ENCODE measurements at places on chromosomes 7 and 10.

GRCh38 chr10:88491314-88491713 is 91.8 kb downstream of the RNLS start:
- no peak for DNase-seq

GRCh38 chr10:33930079-33930478 is 595.6 kb upstream of the NRP1 start:
- DNase-seq: no peak

GRCh38 chr10:96267234-96267705 is 4.1 kb downstream of the BLNK start:
- DNase-seq: no peak

- DNase-seq: no peak
Measured at GRCh38 chr10:103812432-103812831, 42.9 kb downstream of the SH3PXD2A start.

GRCh38 chr10:30683496-30683895 is 53.9 kb upstream of the LYZL2 start:
- no peak for DNase-seq

- peak; percentile 17 for DNase-seq
Measured at GRCh38 chr7:24572393-24572996, 757 bp upstream of the PALS2 start.

- no peak for DNase-seq
Measured at GRCh38 chr10:15822131-15822530, 38.2 kb downstream of the MINDY3 start.

- no peak for DNase-seq
Measured at GRCh38 chr7:90988996-90989765, 275.1 kb upstream of the FZD1 start.

DNA sequence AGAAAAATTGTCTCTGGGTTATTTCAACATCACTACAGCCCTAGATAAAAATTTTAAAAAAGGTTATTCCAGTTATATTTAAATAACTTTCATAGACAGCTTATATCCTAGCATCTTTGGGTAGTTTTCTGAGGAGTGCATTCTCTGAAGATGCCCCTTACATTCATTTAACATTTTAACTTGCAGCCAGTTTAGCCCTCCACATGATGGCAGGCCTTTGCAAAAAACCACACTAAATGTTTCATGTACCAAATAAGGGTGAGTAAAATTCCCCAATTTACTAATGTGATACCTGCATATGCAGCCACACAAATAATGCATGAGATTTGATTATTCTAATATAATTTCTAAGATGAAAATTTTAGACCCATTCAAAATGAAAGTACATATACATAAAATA is 108.4 kb upstream of the ZWINT start:
- no peak for DNase-seq

DNA sequence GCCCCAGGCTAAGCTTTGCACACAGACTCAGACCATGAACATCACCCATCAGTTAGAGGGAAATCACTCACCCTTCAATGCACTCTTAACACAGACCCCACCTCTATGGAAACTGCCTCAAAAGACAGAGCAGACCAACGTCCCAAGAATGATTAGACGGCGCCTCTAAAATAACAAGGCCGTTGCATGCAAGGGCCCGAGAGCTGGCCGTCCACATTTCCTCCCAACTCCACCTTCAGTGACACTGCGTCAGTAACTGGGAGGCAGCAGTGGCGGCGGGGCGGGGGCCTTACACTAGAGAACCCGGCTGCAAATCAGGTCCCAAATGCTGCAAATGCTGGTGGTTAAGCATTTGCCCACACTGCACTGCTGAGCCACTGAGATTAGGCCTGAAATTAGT is 115.0 kb downstream of the PTPRN2 start:
- no peak for DNase-seq

GRCh38 chr7:142785841-142786250 is 15.1 kb downstream of the PRSS2 start:
- DNase-seq: peak; percentile 93

DNA sequence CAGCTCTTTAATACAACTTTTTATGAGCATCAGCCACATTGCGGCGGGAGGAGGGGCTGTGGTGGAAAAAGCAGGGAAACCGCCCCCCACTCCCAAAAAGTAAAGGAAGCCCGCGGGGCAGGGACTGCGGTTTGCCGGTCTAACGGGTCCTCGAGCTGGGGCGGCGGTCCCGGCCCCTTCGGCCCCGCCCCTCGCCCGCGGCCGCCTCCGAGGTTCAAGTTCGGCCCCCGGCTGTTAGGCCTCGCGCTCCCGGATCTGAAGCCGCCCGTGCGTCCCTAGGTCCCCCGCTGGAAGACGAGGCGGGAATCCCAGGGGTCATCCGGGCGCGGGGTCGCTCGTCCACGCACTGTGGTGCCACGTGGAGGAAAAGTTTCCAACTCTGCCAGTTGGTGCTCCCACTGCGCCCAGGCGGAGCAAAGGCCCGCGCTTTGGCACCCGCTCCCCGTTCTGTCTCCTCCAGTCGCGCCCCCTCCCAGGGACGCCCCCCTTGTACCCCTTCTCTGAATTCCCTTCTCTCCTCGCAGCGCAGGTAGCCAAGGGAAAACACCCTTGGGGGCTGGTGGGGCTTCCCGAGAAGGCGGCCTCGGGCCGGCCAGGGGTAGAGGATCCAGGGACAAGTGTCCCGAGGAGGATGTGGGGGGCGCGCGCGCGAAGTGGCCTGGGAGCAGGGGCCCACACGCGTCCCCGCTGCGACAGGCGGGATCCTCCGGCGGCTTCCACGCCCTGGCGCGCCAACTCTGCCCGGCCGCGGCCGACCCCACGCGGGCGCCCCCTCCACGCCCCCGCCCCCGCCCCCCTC is 798 bp upstream of the AUTS2 start:
- no peak for DNase-seq

GRCh38 chr7:159130820-159131219 is 13.8 kb downstream of the VIPR2 start:
- no peak for DNase-seq

- DNase-seq: no peak
Measured at GRCh38 chr10:35400595-35401268, 64.4 kb downstream of the CCNY start.

DNA sequence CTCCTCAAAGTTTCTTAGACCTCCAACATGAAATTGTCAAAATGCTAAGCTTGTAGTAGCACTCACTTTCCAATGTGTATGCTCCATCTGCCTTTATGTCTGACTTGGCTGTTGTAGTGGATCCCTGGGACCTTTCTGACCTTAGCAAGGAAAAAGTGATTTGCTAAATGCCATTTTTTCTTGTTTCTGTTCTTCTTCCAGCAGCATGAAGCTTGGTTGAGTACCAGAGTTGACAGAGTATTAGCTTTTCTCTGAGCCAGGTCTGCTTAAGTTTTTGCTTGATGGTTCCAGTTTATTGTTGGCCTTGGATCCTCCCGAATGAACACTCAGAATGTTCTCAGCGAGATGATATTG is 168.7 kb downstream of the SND1 start:
- no peak for DNase-seq

DNA sequence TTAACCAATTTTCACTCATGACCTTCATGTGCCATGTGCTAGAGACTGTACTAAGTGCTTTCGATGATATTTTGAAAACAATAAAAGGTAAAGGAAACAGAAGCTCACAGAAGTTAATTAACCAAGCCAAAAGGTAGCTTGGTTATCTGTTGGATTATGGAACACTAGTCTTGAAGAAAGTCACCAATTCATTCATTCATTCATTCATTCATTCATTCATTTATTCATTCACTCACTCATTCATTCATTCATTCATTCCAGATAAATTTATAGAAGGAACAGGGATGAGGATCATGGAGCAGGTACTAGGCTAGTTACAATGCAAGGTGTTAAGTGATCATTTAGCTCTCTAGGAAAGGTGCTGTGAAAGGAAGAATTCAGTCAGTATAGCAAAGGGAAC is 322.8 kb downstream of the MAGI2 start:
- no peak for DNase-seq

GRCh38 chr10:26430641-26431163 is 7.4 kb upstream of the APBB1IP start:
- peak; percentile 37 for DNase-seq

DNA sequence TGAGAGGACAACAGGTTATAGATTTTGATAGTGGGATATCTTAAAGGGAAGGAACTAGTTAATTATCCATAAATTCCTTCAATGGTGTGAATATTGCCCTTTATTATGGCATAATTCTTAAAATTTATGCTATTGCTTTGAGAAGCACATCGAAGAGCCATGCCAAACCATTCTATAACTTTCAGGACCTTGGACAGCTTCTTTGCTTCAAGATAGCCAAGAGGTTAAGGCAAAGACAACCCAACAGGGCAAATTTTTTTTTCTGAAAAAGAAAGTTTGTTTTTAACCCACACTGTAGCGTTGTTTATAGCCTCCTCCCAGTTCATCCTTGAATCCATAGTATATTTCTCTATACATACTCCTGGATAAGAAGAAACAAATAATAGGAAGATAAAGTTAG is 103.2 kb downstream of the NRG3 start:
- no peak for DNase-seq

GRCh38 chr7:155732286-155732685 is 80.0 kb downstream of the SHH start:
- DNase-seq: no peak

DNA sequence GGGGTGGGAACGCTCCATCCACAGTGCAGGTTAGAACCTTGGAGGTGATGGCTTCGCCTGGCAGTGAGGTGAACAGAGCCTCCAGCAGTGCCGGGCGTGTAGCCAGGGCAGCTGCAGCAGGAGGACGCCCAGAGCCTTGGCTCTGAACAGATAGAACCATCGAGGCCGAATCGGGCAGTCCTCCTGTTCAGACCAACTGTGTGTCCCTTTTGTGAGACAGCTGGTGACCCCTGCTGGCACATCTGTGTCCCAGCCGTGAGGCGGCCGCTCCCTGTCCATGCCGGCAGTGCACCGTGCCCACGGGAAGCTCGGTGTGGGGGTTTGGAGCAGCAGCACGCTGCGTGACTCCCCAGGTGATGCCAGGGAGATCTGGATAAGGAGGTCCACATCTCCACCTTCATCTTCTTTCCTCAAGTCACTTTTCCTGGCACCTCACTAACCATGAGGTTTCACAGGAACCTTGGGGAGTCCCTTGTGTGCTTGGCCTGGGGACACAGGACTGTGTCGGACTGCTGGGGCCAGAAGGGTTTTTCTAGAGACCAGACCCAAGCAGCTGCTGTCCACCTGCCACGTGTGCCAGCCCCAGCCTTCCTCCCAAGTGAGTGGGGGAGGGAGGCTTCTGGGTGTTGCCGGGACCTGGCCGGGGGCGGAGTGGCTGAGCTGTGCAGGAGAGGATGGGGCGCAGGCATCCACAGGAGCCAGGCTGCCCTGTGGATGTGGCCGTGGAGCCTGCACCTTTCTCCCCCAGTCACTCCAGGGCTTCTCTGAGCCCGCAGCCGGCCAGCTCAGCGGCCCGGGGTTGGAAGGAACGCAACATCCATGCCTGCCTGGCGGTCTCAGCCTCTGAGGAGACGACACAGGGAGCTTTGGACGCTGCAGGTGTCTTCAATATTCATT is 69.4 kb downstream of the DNAJB6 start:
- DNase-seq: no peak

- no peak for DNase-seq
Measured at GRCh38 chr7:107035446-107035845, 9.1 kb upstream of the PRKAR2B start.

Data from CD4-positive, alpha-beta T cell treated with Interleukin-15 for 1 hour (primary cell).